ENCODE measurements at places on chromosomes 3 and 15.

- no peak for DNase-seq
Observed at GRCh38 chr15:85615930-85616329, 178.8 kb downstream of the KLHL25 start.

DNA sequence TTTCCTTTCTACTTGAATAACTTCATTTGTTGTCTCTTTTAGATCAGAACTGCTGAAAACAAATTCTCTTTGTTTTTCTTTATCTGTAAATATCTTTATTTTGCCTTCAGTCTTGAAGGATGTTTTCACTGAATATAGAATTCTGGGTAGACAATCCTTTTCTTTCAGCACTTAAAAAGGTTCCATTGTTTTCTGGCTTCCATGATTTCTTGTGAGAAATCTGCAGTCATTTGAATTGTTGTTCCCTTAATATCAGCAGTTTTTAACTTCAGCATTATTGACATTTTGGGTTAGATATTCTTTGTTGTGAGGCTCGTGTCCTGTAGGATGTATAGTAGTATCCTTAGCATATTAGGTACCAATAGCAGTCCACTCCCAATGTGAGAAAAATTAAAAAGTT is 65.8 kb downstream of the SV2B start:
- DNase-seq = no peak

DNA sequence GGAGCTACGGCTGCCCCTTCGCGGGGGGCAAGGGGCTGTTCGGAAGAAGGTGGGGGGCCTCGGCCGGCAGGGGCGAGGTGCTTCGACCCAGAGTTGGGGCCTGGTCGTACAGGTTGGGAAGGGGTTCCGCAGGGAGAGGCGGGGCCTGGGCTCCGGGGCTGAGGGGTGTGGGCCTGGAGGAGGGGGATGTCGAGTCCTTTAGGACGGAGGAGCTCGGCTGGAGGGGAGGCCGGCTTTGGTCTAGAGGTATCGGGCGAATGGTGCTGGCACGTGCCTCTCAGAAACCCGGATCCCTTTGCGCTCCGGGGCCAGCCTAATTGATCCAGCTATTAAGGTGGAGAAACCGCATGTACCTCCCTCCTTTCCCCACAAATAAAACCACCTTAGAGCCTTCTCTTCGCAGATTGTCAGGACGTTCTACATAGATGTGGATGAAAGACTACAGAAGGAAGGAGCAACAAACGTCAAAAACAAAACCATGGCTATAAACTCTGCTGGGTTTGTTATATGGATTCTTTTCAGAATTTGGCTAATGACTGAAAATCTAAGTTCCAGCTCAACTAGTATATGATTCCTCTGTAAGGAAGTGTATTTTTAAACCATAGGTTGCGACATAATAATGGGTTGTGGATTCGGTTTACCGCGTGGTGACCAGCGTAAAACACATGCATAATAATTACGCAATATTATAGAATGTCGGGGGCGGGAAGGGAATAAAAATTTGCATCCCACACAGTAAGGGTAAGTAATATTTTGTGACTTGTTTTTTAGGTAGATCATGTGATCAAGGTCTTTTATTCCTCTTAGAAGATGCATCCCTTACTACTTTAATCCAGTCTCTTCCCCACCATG is 644 bp upstream of the NGLY1 start:
- no peak for DNase-seq

DNA sequence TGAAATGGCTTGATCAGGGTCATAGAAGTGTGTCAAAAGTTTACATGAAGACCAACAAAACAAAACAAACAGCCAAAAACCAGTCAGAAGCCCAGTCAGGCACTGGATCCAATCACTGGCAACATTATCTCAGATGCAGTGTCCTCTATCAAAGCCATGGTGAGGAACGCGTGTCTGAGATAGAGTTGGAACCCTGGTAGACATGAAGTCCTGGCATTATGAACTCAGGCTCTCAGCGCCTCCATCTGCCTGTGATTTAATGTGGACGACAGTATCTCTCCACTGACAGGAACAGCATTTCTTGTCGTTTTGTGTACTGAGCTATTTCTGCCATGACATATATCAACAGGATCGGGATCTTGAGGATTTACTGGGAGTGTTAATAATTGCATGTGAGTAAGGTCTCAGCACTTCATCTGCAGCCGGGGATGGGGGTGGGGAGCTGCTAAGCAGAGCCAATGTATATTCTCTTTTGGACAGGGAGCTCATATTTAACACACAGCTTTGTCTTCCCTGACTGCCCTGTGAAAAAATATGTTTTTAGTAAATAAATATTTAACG is 1120.0 kb downstream of the IGSF11 start:
- DNase-seq = no peak

- DNase-seq = no peak
Observed at GRCh38 chr3:47310391-47310790, 27.6 kb downstream of the KLHL18 start.

Data from stimulated activated CD8-positive, alpha-beta memory T cell treated with anti-CD3 and anti-CD28 coated beads, Interleukin-4, amount 100 ng/mL, for 24 hours (primary cell).